Peyer's patch (tissue), 4 donors: ENCODE measurements at places on chromosomes 16 and 17. TPM values are rescaled to one million over a fixed set of nuclear protein-coding genes. Genes with fewer than 3 reads are reported as not detected.

- DNase-seq, result no peak
Observed at GRCh38 chr17:311119-311782, 41.4 kb downstream of the RPH3AL start.

The FAM20A gene
- 2.4 TPM for total RNA-seq

DNA sequence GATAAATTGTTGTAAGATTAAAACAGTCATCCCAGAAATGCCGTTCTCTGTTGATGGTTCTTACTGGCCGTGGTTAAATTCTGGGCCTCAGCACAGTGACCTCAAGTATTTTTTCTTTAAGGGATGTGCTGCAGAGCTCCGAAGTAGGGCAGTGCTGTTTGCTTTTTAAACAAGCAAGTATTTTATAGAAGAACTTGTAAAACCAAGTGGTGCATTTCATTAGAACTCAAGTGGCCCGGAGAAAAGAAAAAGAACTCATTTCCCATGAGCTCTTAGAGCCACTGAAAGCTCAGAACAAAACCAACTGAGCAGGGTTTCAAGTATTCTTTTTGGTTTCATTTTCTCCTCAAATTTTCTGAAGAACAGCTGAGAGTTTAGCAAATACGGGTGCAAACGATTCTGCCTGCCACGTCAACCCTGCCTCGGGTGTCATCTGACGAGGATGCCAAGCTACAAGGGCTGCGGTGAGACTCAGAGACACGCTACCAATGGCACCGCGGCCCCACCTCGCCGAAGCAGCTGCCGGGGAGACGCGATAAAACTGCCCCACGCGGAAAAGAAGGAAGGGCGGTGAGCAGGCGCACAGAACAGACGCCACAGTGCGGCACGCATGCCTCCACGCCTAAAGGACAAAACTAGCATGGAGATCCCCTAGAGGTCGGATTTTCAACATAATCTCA lies 6.3 kb downstream of the LMF1 start:
- DNase-seq, result no peak

The TMEM220 gene
- 14.6 TPM for total RNA-seq

- no peak for DNase-seq
Observed at GRCh38 chr16:63921737-63922295, 1200.0 kb downstream of the CDH11 start.

- no peak for DNase-seq
Observed at GRCh38 chr16:87143661-87144121, 173.5 kb downstream of the C16orf95 start.

The CTRB2 gene
- not detected for total RNA-seq

The SLC16A6 gene
- total RNA-seq, result not detected
